Motor neuron (in vitro differentiated cells): ENCODE measurements at places on chromosomes 7 and 10.

- ATAC-seq, result no peak
Measured at GRCh38 chr7:128872394-128872824, 9.8 kb downstream of the ATP6V1F start.

GRCh38 chr7:28908775-28909174 lies 49.4 kb downstream of the TRIL start:
- no peak for ATAC-seq

DNA sequence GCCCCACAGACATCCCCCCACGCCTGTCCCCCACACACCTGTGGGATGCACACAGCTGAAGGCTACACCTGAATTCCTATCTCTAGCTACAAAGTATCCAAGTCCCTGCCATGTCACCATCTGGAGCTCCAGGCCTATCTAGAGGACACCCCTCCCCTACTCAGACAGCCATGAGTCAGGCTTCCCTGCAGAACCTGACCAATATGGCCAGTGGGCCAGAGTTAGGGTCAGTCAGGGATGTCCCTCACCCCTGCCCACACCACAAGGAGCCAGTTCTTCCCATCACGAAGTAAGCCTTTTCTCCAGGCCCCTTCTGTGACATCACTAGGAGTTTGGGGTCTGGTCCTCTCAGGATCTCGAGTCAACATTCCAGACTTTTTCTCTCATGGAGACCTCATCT lies 10.6 kb upstream of the SLC18A3 start:
- no peak for ATAC-seq

DNA sequence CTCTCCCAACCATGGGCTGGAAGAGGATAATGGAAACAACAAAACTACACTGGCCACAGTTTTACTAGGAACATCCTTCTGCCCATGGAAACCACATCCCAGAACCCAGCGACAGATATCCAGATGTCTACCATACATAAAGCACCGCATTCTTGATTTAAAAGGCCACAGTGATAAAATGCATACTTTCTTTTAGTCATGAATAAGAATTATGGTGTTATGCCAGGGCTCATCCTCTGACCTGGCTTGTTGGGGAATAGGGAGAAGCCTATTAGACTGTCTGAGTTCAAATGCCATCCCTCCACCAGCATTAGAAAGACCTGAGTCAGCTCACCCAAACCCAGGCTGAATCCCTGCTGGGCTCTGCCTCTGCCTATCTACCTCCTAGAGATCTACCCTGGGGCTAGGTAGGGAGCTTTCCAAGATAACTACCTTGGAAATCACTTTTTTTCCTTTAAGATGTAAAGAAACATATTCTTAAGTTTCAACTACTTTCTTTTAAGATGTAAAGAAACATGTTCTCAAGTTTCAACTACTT lies 5.2 kb downstream of the ABCA13 start:
- ATAC-seq, result no peak

- no peak for ATAC-seq
Measured at GRCh38 chr7:43944286-43944685, 18.1 kb downstream of the UBE2D4 start.

- ATAC-seq, result no peak
Measured at GRCh38 chr10:107553470-107553869, 389.0 kb upstream of the SORCS1 start.

DNA sequence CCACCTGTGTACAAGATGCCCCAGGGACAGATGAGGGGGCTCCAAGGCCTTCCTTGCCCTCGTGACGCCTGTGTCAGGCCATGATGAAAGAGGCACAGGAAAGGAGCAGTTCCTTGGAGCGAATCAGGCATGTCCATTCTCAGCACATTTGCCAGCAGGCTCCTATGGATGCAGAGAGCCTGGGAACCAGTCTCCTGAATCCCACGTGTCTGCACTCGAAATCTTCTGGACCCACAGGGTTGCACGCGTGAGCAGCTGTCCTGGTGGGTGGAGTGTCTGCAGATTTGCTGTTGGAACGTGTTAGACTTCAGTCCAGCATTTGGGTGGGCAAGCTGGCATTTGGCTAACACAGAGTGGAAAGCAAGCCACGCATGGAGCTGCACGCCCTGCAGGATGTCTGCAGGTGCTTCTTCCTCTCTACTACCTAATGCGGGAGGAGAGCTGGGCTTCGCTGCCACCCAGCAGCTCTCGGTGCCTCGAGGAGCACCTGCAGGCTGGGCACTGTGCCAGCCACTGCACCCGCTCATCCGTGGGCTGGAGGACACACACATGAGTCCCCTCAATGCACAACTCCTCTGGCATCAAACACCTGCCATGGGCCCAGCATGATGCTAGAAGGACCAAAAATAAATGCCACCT lies 140.7 kb downstream of the PAXIP1 start:
- ATAC-seq, result no peak

DNA sequence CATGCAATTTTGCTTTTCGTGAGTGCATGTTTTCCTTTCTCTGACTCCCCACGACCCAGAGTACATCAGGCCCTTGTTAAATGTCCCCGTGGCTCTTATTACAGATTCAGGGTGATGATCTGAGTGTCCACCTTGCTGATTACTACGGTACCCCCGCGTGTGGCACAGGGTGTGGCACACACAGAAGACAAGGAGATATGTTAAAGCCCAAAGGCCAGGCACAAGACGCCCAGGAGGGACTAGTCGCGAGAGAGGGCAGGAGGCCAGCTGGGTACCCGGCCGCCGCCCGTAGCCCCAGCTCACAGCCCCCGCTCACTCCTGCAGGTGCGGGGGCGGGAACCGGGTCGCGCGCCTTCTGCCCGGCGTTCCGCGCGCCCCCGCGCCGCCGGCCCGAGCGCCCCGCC lies 281 bp upstream of the EXOC6 start:
- ATAC-seq, result no peak

- no peak for ATAC-seq
Measured at GRCh38 chr10:108452533-108452932, 1288.0 kb upstream of the SORCS1 start.

- ATAC-seq, result no peak
Measured at GRCh38 chr7:36208997-36209813, 56.2 kb downstream of the EEPD1 start.

GRCh38 chr10:102519246-102519825 lies 15.6 kb downstream of the SUFU start:
- ATAC-seq, result no peak

DNA sequence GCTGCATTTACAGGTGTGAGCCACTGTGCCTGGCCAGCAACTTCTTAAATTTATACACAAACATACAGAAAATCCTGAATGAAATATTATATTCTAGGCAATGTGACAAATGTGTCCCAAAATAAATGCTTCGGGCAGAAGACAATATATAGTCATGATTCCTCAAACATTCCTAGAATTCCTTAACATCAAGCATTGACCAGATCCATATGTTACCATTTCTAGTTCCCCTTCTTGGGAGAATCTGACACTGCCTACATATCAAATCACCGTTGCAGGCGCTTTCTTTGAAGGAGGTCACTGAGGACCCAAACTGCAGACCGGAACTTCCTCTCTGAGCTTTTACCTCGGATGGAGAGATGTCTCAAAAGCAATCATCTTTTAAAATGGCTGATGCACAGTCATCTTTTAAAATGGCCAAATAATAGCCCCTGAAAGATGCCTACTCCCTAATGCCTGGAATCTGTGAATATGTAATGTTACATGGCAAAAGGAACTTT lies 323.5 kb downstream of the PHF14 start:
- no peak for ATAC-seq

DNA sequence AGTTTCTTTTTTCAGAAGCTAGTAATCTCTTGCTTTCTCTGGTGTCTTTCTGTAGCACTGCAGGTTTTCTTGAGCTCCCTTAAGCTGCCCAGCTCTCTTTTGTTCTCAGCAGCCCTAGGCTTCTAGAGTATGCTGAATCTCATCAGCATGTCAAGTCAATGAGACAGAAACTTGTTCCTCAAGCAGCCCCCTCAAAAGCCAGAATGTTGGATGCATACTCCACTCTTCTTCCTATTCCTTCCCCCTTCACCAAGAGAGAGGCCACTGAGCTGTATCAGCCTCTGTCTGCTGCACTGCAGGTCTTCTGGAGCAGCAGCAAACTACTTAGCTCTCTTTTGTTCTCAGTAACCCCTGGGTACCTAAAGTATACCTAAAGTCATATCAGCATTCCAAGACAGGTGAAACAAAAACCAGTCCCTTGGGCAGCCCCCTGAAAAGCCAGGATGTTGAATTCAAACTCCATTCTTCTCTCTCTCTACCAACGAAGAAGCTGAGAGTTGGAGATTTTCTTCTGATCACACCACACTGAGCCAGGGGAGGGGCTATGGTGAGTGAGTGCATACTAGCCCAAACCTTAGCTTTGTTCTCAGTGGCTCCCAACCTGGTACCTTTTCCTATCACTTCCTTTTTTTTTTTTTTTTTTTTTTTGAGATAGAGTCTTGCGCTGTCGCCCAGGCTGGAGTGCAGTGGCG lies 73.3 kb upstream of the WAC start:
- no peak for ATAC-seq

GRCh38 chr7:56063500-56063881 lies 595 bp upstream of the SUMF2 start:
- no peak for ATAC-seq

DNA sequence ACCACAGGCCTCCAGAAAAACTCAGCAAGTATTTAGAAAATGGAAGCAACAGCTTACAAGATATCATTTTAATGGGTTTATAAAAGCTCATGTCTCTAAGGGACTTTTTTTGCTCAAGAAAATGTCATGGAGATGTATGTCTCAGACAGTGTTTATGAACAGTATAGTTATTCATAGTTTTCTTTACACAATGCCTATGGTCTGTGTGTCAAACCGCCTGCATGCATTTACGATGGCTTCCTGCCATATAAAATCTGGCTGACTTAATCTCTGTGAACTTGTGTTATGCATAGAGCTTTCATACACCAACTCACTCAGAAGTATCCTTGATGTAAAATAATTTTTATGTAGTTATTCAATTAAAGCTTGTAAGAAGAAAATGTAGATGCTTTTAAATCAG lies 1314.2 kb upstream of the LRRTM3 start:
- no peak for ATAC-seq

DNA sequence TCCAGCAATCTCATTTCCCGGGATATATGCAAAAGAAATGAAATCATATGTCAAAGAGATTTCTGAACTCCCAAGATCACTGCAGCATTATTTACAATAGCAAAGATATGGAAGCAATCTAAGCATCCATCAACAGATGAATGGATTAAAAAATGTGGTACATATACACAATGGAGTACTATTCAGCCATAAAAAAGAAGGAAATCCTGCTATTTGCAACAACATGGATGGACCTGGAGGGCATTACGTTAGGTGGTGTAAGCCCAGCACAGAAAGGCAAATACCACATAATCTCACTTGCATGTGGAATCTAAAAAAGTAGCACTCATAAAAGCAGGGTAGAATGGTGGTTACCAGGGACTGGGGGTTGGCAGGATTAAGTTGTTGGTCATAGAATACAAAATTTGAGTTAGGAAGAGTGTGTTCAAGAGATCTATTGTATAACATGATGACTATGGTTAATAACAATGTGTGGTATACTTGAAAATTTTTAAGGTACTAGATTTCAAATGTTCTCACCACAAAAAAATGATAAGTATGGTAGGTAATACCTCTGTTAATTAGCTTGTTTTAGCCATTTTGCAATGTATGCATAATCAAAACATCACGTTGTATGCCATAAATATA lies 32.9 kb upstream of the EIF5AL1 start:
- ATAC-seq, result no peak

DNA sequence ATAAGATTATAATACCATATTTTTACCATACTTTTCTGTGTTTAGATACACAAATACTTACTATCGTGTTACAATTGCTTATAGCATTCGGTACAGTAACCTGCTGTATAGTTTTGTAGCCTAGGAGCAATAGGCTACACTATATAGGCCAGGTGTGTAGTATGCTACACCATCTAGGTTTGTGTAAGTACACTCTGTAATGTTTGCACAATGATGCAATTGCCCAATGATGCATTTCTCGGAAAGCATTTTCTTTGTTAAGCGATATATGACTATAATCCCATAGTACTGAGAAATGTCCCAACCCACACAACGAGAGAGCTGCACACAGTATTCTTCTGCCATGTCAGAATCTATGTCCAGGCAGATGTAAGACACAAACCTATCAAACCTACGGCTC lies 160.0 kb downstream of the NEBL start:
- no peak for ATAC-seq

- ATAC-seq, result peak; percentile 86
Measured at GRCh38 chr10:75726522-75727483, 295.4 kb downstream of the LRMDA start.

- no peak for ATAC-seq
Measured at GRCh38 chr7:73669288-73669701, 1.7 kb downstream of the VPS37D start.

- ATAC-seq, result no peak
Measured at GRCh38 chr10:24912215-24912614, 40.2 kb downstream of the PRTFDC1 start.

GRCh38 chr7:81684514-81685269 lies 85.2 kb downstream of the HGF start:
- peak; percentile 100 for ATAC-seq

DNA sequence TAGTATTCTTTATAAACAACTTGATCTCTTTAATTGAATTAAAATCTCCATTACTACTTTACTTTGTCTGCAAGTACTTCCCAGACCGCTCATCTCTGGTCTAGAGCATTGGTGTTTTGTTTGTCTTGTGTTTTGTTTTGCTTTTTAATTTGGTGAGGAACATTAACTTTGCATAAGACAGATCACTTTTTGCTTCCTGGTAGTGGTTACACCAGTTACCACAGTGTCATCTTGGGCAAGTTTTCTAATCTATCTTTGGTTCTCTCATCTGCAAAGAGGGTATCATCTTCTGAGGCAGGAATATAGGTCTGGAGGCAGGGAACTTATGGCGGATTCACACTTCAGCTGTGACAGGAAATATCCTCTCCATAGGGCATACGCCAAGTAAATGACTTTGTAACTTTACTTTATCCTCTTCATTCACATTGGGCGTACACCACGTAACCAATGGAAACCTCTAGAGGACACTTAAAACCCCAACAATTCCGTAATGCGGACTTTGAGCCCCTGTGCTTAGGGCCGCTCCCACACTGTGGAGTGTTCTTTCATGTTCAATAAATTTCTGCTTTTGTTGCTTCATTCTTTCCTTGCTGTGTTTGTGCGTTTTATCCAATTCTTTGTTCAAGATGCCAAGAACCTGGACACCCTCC lies 83.2 kb upstream of the JAZF1 start:
- no peak for ATAC-seq
